Colonic mucosa (tissue), 4 donors: ENCODE measurements at places on chromosomes 13 and 19.

- DNase-seq = no peak
Measured at GRCh38 chr13:48333976-48334375, 30.4 kb downstream of the RB1 start.

DNA sequence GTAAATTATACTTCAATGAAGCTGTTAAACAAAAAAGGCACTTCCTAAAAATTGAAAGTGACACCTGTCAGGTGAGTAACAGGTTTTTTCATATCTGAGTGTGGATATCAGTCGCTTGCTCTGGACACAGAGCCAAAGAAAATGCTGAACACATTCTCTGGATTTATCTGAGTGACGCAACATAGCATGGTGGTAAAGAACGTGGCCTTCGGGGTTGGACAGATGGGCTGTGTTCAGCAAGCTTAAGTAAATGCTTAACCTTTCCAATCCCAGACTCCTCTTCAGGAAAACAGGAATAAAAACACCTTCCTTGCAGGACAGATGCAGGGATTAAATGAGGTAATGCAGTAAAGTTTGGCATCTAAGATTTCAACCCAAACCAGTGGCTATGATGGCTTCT lies 132.0 kb downstream of the FOXO1 start:
- no peak for DNase-seq

GRCh38 chr19:40719414-40719894 lies 2.5 kb downstream of the ITPKC start:
- no peak for DNase-seq

- peak; percentile 85 for DNase-seq
Measured at GRCh38 chr19:49497047-49497788, 984 bp downstream of the RPS11 start.

DNA sequence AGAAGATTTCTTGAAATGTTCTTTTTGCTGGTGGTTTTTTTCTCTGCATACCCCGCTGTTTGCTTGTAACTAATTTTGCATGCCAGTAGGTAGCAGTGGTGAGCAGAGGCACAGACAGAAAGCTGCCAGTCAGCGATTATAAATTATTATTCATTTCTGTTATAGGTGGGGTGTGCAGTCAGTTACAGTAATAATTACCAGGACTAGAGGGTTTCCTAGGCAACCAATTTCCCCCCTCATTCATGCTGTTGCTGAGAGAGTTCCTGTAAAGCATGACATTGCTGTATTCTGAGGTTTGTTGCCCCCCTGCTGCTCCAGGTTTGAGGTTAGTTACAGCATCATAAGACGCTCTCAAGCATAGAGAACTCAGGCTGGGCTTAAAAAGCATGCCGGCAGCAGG lies 104.5 kb downstream of the URI1 start:
- DNase-seq = no peak
